ENCODE measurements at places on chromosomes 1 and 21.

- DNase-seq: no peak
These were observed 120.7 kb downstream of the SMYD2 start for GRCh38 chr1:214401666-214402065.

- DNase-seq: no peak
These were observed 31.2 kb upstream of the RGL1 start for GRCh38 chr1:183773482-183774274.

DNA sequence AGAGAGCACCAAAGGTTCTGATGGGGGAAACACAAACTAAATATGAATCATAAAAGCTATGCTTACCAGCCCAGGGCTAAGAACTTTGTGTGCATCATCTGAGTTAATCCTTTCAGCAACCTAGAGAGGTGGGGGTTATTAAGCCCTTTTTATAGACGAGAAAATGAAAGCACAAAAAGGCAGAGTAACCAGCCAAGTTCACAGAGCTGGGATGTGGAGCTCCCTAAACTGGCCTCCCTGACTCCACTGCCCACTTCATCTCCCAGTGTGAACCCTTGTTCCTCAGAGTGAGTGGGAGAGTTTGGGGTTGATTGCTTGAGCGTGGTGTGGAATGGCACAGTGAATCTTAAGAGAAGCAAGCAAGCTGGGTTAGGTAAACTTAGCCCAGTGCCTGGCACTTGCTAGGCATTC is 10.8 kb upstream of the BCAR3 start:
- no peak for DNase-seq

DNA sequence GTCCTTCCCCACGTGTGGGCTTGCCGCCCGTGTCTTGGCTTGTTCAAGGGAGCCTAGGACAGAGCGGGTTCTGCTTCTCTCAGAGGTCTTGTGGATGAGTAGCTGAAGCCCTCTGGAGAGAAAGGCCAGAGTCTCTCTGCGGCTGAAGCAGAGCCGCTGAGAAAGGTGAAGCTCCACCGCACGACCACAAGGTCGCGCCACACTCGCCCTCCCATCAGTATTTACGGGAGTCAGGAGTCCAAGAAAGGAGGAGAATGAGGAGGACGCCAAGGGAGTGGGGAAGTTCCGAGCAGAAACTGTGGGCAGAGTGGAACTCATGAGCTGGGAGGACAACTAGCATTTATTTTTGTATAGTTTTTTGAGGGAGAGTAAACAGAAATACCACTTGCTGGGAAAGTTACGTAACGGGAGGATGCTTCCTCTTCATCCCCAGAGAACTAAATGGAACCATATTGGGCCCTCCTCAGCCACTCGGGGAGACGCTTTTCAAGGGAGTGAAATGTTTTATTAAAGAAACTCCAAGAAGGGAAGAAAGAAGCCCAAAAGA is 51.6 kb upstream of the HAO2 start:
- no peak for DNase-seq

DNA sequence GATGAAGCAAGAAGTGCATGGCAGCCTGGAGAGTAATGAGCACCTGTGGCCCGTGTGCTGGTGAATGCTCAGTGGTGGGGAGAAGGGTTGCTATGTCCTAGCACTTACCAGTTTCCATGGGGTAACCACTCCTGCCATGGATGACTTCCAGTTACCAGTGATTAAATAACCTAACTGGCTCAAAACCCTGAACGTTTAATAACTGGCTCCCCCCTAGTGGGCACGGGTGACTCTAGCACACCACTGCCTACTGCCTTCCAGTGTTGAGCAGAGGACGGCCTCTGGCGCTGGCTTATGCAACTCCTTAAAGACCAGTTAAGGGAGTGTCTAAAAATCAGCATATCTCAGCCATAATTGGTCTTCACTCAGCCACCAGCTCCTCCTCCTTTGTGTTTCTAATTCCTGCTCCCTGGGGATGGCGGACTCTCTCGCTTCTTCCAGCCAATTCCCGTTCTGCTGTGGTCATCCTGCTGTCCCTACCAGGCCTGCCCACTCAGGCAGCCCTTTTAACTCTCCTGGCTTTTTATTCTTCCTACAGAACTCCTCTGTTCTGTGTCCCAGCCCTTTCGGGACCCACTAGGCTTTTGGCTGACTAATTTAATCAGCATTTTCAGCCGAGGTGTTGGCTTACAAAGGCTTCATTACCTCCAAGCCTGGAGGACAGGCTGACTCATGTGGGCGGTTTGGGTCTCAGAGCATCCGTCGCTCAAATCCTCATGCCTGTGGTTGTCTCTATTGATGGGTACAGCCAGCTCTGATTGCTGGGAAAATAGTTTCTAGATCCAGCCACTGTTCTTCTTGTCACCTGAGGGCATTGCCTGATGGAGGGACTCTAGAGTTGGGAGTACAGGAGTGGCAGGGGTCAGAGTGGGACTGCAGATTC is 332.4 kb downstream of the CAMTA1 start:
- DNase-seq: no peak

DNA sequence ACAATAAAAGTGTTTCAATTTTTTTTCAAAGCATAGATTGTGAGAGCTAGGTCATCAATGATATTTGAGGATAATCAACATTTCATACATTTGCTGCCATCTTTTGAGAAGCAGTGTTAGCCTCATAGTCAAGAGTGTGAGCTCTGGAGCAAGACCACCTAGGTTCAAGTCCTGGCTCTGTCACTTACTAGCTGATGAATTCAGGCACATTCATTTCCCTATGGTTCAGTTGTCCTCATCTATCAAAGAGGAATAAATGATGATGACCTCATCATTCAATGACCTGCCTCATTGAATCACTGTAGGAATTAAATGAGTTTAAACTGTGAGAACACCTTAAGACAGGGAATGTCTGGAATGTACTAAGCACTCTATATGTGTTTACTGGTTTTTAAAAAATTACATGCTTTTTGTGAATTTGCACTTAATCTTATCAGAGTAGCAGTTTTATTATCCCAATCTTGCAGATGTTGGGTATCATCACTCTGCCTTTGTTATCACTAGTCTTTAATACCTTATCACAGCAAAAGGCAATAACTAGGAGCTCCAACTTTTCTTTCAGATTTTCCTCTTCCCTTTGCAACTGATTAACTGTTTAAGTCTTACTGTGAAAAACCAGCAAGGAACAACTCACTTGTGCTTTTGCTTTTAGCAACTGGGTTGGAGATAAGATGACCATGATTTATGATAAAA is 47.4 kb downstream of the SLC30A10 start:
- no peak for DNase-seq

DNA sequence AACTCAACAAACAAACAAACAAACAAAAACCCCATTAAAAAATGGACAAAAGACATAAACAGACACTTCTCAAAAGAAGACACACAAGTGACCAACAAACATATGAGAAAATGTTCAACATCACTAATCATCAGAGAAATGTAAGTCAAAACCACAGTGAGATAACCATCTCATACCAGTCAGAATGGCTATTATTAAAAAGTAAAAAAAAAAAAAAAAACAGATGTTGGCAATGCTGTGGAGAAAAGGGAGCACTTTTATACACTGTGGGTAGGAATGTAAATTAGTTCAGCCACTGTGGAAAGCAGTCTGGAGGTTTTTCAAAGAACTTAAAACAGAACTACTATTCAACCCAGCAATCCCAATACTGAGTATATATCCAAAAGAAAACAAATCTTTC is 94.7 kb downstream of the PLPP3 start:
- DNase-seq: no peak

DNA sequence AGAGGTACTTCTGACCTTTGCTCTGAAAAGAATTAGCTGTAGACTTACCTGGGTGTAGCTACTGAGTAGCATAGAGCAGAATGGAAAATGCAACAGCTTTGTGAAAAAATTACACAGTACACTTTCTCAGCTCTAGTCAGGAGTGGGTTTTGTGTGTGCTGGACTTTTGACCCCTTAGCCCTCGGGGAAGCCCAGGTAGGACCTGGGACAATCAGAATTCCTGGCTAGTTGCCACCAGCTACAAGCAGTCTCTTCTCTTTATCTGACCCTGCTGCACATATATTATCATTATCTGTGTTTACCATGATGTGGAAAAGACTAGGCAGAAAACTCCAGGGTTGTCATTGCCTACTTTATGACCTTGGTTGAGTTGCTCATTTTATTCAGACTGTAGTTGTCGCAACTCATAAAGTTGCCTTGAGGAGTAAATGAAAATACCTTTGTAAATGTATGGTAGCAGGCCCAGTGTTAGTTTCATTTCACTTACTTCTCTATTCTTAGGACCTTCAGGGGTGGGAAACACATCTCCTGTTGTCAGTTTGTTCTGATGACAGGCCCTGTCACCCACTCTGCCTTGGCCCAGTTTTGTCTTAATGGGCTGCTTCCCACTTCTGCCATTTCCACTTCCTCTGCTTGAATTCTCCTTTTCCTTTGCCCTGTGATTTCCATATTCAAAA is 5.4 kb downstream of the NEK7 start:
- no peak for DNase-seq

DNA sequence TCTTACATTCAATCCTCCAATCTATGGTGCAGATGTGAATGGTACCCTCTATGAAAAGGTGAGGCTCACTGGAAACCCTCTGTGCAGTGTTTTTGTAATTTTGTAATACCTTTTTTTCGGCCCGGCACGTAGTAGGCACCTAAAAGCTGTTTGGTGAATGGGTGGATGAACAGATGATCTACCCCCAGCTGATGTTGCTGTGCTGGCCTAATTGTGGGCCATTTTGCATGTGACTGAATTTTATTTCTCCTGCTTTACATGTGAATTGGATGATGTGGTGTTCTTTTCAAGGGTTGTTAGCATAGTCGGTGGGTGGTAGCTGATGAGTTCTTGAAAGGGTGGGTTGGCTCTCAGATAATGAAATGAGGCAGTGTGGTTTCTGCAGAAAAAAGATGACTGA is 10.4 kb downstream of the KDM4A start:
- no peak for DNase-seq

DNA sequence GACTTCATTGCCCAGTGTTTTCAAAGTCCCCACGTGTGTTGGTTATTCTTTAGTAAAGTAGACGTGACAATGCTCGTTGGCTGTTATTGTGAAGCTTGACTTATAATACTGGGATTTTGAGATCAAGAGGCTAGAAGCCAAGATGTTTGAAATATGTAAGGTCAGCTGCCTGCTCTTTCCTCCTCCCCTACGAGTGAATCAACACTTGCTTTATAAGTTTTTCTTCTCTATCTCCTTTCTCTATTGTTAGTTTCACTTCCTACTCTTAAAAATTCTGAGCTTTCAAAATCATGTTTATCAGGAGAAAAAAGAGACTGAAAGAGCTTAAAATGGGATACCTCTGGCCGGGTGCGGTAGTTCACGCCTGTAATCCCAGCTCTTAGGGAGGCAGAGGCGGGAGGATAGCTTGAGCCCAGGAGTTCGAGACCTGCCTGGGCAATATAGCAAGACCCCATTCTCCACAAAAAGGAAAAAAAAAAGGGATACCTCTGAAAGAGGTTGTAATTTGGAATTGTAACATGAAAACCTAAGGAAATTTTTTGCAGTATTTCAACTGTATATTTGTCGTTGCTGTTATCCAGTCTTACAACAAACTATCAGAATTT is 72.0 kb downstream of the EPB41 start:
- no peak for DNase-seq

- DNase-seq: no peak
These were observed 6.7 kb upstream of the SEC16B start for GRCh38 chr1:177976596-177976995.

GRCh38 chr1:162716552-162716951 is 74.0 kb upstream of the HSD17B7 start:
- DNase-seq: no peak

GRCh38 chr1:203185061-203185461 is 1.4 kb downstream of the CHI3L1 start:
- DNase-seq: no peak

DNA sequence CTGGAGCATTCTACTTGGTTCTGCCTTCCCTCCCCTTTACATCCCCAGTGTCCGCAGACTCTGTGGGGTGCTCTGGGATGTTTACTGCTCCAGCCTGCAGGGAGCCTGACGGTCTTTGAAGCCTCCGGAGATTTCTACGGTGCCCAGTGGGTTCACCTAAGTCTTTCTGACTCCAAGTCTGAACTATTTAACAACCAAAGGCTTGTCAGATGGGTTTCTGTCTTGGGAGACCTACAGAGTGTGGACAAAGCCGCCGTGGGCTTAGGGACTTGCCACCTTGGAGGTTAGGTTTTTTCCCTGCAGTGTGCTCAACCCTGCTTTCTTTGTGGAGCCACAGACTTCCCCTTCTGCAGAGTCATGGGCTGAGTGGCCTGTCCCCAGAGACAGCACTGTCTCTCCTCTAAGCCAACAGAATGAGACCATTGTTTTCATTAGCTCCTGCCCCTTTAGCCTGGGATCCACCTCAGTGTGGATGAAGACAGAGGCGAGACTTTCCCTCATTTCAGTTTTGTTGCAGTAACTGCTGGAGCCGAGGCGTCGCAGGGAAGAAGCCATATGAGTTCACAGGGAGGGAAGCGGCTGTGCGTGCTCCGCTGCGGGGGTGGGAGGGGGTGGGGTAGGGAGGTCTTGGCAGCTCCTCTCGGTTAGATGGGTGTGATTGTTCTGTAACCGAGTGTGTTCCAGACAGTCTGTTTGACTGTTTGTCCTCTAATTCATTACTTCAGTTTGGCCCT is 120.7 kb downstream of the CNIH3 start:
- DNase-seq: no peak

- no peak for DNase-seq
These were observed 286.0 kb downstream of the PLA2G4A start for GRCh38 chr1:187114792-187115191.

DNA sequence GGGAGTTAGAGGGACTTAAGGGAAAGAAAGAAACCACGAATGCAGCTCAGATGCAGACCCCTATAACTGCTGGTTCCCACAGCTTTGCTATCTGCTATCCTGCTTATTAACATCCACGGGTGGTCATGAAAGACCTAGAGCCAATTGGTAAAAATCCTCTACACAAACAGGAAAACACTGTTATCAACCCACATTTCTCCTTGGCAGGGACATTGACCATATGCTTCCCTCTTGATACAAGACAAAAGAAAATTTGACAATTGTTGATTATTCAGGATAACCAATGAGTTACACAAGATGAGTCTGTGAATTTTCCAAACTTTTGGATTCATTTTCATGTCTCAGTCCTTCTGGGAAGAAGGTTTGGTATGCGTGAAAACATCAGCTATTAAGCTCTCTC is 90.4 kb downstream of the TIAM1 start:
- DNase-seq: no peak

- no peak for DNase-seq
These were observed 7.1 kb downstream of the C1orf21 start for GRCh38 chr1:184393962-184394361.

GRCh38 chr1:206002871-206003801 is at the start of gene RAB7B:
Gene RAB7B, minus strand, starts transcription at chr1:206003395. Its CDS starts 9,260 bp downstream, at chr1:205994135.
- DNase-seq: peak; percentile 56

DNA sequence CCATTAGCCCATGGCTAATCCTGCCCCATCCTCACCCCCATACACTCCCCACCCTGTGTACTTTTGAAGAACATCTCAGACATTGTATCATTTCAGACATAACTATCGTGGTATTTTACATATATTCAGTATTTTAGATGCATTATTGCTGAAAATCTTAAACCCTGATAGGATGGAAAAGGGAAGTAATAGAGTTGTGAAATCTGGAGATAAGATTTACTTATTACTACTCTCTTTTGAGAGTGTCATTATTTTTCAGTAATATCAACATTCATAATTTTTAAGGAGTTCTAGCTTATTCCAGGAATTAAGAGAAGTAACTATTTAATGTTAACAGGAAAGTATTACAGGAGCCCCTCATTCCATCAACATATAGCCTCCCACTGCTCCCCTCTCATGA is 34.4 kb downstream of the ADCY10 start:
- DNase-seq: no peak
